ENCODE measurements at places on chromosomes 1 and 21. TPM values are rescaled to one million over a fixed set of nuclear protein-coding genes. Genes with fewer than 3 reads are reported as not detected.
A peak's percentile ranks its signal among the peaks of the same experiment; 100 is the strongest.

DNA sequence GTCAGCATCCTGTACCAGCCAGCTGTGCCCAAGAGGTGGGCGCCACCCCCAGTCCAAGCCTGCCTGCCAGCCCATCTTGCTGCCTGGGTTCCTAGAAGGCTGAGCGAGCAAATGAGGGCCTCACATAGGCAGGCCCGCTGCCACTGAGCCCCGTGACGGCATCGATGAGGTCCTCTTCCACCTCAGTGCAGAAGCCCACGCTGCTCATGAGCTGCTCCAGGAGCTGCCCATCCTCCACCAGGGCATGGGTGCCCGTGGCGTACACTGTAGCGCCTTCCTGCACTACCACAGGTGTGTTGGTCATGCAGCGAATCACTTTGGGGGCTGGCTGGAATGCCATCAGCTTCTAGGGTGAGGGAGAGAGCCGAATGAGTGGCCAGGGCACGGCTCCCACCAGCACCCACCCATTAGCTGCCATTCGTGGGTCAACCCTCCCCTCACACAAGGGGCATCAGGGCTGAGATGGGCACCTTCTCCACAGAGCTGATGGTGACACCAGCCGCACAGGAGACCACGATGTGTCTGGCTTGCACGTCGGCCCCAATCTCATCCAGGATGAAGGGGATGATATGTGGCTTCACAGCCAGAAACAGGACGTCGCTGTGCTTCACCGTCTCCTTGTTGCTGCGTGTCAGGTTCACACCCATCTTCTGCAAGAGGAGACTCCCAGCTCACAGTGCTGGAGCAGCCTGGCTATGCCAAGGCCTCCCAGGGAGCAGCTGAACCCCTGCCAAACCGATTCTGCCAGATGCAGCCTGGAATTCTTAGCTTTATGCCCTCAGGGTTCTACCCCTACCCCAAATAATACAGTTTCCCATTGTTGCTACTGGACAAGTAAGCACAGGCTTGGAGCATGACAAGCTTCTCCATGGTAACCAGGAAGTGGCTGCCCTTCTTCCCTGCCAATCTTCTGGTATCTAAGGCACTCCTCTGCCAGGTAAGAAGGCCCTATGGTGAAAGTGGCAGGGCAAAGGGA, 2.0 kb downstream of the PYCR2 start:
- DNase-seq, result no peak

DNA sequence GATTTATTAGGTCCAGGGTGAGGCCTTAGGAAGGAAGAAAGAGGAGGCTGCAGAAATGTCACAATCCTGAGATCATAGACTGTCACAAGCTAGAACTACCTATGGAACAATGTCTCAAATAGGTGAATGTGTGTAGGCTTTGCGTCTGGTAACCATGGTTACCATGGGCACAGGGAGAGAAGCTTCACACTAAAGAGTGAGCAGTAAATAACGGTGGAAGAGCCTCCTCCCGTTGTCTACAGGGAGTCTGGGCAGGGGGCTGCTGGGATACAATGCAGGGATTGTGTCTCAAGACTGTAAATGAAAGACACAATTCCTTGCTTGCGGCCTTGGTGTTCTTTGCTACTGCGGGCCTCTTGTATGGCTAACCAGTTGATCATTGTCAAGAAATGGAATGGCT, 28.2 kb upstream of the KCNJ6 start:
- DNase-seq, result no peak

BTG3 gene
- total RNA-seq, result 29.1 TPM

INSRR gene
- 0.10 TPM for total RNA-seq

- no peak for DNase-seq
Observed at GRCh38 chr21:43910460-43910859, 45.4 kb downstream of the AGPAT3 start.

- DNase-seq, result no peak
Observed at GRCh38 chr21:42381347-42381984, 14.4 kb downstream of the TMPRSS3 start.

DNA sequence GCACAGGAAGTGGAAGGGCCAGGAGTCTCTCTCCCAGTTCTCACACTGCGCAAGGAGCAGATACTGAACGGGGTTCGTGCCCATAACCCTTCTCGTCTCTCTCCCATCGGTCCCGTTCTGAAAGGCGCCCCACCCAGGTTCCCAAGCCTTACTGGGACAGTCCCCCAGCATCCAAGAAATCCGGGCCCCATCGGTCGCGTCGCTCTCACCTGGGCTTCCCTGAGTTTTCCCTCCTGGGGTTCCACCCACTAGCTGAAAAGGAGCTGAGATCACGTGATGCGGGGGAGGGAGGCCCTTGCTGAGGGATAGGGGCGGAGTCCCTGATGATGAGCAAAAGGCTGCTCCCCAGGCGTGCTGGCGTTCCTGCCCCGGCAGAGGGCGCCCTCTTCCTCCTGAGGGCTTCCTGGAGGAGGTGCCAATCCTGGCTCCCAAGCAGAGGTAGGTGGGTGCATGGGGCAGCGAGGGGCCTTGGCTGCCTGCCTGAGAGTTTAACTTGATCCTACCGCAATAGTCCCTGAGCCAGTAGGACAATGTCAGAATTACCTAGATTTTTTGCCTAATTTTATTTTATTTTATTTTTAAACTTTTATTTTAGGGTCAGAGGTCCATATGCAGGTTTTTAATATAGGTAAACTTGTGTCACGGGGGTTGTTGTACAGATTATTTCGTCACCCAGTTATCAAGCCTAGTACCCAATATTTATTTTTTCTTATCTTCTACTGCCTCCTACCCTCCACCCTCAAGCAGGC, at the start of gene SPOCD1:
Gene SPOCD1 (minus strand): TSS at position 271 of the 749 bp plus-strand sequence. CDS start 689 bp downstream, outside the sequence.
- DNase-seq, result peak; percentile 91

- DNase-seq, result no peak
Observed at GRCh38 chr1:89900791-89901708, 80.2 kb downstream of the LRRC8D start.

FLG gene
- not detected for total RNA-seq

- DNase-seq, result no peak
Observed at GRCh38 chr1:221724931-221725605, 16.8 kb downstream of the DUSP10 start.

MAN1C1 gene
- total RNA-seq, result 21.9 TPM

DNA sequence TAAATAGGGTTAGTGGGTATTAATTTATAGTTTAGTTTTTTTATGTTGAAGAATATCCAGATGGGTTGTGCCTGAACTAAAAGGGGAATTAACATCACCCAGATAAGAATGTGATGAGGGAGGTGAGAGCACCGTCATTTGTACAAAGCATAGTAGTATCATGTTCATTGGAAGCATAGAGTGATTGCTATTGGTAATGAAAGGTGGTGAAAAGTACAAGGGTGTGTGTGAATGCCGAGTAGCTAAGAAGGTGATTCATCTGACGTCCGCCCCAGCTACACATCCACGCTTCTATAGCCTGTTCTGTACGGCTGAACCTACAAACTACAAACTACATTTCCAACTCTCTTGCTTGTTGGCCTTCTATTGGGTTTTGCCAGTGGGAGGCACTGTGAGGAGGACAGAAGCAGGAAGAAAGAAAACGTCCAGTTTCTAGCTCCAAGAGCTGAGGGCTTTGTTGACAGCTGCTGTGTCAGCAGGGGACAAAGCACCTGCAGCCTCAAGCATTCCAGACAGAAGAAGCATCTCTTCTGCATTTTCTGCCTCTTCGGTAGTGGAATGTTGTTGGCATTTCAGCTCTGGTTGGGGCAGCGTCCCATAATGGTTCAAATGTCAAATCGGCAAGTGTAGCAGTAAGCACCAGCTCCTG, 404.8 kb downstream of the KCTD3 start:
- no peak for DNase-seq

GRCh38 chr1:184971522-184972265, 2.6 kb downstream of the NIBAN1 start:
- no peak for DNase-seq

GRCh38 chr1:77347646-77348045, 65.8 kb downstream of the AK5 start:
- DNase-seq, result no peak

CLCA1 gene
- 0.29 TPM for total RNA-seq

IVL gene
- total RNA-seq, result not detected

GRCh38 chr1:46747683-46748288, 28.9 kb upstream of the EFCAB14 start:
- no peak for DNase-seq

PRKAA2 gene
- 1.4 TPM for total RNA-seq

DNA sequence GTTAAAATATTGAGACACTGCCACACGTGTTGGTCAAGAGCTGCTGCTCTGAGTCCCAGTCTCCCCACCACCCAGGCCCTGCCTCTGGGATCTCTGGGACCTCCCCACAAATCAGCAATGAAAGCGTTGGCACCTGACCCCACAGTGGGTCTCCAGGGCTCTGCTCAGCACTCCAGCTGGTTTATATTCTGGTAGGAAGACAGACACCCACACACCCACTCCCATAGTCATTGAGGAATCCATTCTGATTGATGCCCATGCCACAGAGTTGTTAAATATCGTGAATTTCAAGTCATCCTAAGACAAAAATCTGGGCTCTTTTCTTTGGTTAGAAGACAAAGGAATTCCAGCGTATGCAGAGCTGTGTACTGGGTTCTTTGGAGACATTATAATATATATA, 91.6 kb downstream of the KIF26B start:
- peak; percentile 20 for DNase-seq

RBM11 gene
- not detected for total RNA-seq

CHIA gene
- total RNA-seq, result not detected

GRCh38 chr1:181936269-181936668, 125.2 kb downstream of the ZNF648 start:
- DNase-seq, result no peak

GABRD gene
- total RNA-seq, result not detected

MTARC2 gene
- 45.2 TPM for total RNA-seq

DNA sequence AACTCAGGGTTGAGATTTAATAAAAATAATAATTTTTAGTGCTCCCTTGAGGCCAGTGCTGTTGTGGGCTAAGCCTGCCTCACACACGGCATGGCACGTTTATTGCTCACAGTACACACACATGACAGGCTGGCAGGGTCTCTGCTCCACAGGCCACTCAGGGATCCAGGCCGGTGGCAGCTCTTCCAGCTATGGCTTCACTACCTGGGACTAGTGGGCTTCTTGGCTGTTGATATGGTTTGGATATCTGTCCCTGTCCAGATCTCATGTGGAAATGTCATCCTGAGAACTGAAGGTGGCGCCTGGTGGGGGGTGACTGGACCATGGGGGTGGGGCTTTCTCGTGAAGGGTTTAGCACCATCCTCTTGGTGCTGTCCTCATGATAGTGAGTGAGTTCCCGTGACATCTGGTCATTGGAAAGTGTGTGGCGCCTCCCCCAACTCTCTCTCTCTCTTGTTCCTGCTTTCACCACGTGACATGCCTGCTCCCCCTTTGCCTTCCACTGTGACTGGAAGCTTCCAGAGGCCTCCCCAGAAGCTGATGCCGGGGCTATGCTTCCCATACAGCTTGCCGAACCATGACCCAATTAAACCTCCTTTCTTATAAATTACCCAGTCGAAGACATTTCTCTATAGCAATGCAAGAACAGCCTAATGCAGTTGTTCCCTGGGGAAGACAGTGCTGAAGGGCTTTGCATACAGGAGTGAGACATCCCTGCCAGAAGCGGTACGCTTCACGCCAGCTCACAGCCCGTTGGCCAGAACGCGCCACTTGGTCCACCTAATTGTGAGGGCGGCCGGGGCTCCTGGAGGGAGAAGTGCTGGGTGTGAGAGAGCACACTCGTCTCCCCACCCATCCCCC, 226.9 kb upstream of the C1orf174 start:
- DNase-seq, result no peak

VANGL2 gene
- total RNA-seq, result 1.7 TPM

GJA9 gene
- total RNA-seq, result not detected

C1orf210 gene
- total RNA-seq, result not detected

DNA sequence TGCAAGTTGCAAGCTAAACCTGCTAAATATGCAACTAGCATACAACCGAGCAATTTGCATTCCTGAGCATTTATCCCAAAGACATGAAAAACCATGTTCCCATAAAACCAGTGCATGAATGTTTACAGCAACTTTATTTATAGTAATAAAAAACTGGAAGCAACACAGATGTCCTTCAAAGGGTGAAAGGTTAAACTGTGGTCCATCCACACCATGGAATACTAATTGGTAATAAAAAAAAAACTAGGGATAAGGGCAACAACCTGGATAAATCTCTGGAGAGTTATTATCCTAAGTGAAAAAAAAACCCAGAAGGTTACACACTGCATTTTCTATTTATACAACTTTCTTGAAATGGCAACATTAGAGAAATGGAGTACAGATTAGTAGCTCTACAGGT, 474.1 kb downstream of the SMYD3 start:
- DNase-seq, result no peak

HSD3B1 gene
- not detected for total RNA-seq

GRCh38 chr1:69246109-69246508, 321.6 kb upstream of the LRRC7 start:
- no peak for DNase-seq

PLPPR5 gene
- not detected for total RNA-seq

- DNase-seq, result no peak
Observed at GRCh38 chr1:232328486-232329102, 301.3 kb downstream of the SIPA1L2 start.

DNA sequence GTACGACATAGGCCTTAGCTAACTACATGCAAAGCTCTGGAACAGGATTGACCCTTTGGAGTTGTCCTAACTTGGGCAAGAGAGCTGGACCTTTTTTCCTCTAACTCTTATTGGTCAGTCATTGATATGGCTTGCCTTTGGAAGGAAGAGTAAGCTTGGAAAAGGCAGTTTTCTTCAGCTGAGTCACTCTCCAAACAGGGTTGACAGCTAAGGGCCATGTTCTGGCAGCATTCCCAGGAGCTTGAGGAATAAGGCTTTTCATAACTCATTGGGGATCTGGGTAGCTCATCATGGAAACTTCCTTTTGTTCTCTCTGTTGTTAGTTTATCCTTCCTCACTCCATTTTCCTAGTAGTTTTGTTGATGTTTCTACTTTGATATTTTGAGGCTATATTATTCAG, 14.5 kb upstream of the ERRFI1 start:
- DNase-seq, result no peak

S100A16 gene
- total RNA-seq, result 107 TPM

DNA sequence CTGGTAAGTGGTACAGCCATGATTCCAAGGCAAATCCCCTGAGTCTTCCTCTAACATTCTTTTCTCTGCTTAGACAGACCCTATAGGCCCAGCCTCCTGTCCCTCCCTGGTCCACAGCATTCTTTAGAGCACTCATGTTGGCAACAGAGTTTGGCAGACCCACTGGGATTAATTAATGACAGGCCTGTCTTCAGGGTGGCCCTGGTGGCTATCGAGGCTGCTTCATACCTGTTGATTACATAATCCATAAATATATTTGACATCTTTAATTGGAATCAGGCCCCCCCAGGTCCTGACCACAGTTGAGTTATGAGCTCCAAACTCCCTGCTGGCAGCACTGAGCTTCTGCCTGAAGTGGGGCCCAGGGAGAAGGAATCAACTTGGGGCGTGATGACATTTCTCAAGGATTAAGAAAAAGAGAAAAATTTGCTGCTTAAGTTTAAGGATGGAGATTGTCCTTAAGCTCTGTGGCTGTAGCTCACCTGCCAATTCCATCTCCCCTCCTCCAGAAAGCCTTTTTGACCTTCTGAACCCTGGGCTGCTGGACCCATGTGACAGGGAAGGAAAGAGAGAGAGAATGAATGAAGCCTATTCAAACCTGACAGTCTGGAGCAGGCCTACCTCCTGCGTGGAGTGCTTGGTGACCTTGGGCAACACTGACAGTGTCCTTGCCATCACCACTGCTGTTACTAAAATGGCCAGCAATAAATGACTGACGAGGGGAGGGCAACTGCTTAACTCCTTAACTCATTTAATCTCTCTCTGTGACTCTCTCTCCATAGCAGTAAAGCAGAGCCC, 156.6 kb downstream of the TRABD2B start:
- peak; percentile 49 for DNase-seq

All from mesenteric fat pad (tissue), 1 donor.